ENCODE measurements at places on chromosomes 12 and 14.

GRCh38 chr14:99168330-99168729 is 103.7 kb downstream of the BCL11B start:
- no peak for DNase-seq

DNA sequence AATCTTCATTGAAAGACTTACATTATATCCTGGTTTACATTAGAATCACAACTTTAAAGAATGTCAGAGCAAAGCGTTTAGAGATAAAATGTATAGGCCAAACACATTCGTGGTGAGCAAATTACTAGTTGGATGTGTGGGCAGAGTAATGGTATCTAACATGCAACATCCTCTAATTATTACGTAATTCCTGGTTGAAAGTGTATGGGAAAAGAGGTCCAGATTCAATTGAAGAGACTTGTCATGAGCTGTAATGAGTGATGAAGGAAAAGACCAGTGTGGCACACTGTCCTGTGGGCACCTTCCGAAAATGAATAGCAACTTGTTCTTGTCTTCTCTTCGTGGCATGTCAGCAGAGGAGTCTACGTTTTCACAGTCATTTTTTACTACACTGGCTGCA is 192.8 kb downstream of the LRIG3 start:
- DNase-seq: no peak

DNA sequence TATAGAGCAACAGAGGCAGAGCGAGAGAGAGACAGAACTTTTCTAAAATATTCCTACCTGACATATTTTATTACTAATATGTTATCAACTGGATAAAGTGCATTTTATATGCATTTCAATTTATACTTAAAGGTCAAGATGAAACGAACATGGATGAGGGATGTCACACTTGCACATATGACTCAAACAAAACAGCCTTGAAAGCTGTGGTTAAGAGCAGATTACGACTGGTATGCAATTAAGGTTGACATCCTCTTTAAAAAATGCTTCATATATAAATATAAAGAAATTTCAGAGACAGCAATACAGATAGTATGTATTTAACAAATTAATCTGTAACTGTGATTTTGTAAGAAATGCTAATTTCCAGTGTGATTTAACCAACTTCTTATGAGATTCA is 52.5 kb downstream of the LMO3 start:
- peak; percentile 34 for DNase-seq

DNA sequence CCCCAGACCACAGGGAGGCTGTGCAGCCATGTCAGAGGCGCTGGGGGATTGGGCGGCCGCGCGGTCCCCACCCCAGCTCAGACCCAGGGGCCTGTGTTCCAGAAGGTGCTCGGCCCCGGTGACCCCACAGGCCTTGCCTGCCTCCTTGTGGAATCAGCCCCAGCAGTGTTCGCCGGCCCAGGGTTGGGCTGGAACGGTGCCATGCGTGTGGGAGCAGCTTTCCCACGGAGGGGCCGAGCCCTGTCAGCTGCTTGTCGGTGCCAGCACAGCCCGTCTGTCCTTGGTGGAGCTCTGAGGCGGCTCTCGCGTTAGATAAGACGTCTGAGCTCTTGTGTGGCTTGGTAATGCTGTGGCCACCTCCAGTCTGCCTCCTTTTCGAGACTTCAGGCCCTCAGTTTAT is 8.5 kb downstream of the ZFYVE21 start:
- DNase-seq: no peak

DNA sequence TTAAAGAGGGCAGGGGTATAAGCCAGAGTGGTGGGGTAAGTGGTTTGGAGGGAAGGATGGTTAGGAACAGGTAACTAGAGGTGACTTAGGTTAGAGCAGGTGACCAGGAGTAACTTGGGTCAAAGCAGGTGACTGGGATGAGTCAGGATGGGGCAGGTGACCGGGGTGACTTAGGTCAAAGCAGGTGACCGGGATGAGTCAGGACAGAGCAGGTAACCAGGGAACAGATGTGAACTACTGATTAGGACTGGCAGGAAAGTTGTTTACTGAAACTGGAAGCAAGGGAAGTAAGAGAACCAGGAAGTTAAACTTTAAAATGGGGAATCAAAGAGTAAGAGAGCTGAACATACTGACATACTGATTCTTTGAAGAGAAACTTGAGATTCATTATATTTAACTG is 57.4 kb downstream of the FSCB start:
- DNase-seq: no peak

DNA sequence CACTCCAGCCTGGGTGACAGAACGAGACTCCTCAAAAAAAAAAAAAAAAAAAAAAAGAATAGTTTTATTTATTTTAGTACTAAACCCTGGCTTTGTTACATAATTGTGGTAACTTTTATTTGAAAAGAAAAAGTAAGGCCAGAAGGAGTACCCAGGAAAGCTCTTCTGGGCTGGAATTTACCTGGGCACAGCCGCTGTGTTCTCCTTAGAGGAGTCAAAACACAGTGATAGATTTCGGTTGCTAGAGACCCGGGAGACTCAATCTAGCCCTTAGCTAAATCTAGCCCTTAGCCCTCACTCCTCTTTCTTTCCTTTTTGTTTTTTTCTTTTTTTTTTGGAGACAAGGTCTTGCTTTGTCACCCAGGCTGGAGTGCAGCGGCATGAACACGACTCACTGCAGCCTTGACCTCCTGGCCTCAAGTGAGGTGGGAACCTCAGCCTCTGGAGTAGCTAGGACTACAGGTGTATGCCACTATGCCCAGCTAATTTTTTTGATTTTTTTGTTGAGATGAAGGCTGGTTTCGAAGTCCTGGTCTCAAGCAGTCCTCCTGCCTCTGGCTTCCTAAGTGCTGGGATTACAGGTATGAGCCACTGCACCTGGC is 49.7 kb downstream of the SYNE2 start:
- no peak for DNase-seq

- peak; percentile 3 for DNase-seq
Measured at GRCh38 chr12:49413796-49414195, 46.5 kb downstream of the SPATS2 start.

- DNase-seq: peak; percentile 20
Measured at GRCh38 chr12:67748743-67749040, 100.1 kb downstream of the DYRK2 start.

- no peak for DNase-seq
Measured at GRCh38 chr12:129909051-129910020, 5.5 kb upstream of the TMEM132D start.

DNA sequence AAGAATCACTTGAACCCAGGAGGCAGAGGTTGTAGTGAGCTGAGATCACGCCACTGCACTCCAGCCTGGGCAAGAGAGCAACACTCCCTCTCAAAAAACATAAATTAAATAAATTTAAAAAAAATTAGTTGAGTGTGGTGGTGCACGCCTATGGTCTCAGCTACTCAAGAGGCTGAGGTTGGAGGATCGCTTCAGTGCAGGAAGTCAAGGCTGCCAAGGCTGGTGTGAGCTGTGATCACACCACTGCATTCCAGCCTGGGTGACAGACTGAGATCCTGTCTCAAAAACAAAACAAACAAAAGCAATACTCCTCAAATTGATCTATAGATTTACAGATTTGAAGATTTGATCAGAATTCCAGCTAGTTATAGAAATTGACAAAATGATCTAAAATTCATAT is 92.7 kb upstream of the RESF1 start:
- DNase-seq: no peak

- no peak for DNase-seq
Measured at GRCh38 chr14:76976240-76977005, 52.1 kb downstream of the IRF2BPL start.

DNA sequence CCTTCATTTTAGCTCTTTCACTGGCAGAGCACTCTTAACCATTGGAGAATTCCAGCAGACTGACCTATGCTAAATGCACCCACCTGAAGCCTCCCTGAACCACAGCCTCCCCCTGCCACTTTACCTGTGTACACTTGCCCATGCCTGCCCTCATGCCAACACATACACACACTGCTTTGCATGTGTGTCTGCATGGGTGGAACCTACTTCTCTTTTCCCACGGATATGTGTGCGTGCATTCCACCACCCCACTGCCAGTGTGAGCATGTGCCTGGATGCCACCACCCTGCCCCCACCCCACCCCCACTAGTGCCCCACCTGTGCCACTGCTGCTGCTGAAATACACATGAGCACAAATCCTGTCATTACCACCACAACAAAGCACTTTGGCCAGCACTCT is 49.5 kb upstream of the EEA1 start:
- no peak for DNase-seq

- no peak for DNase-seq
Measured at GRCh38 chr12:88756153-88756552, 175.9 kb upstream of the KITLG start.

DNA sequence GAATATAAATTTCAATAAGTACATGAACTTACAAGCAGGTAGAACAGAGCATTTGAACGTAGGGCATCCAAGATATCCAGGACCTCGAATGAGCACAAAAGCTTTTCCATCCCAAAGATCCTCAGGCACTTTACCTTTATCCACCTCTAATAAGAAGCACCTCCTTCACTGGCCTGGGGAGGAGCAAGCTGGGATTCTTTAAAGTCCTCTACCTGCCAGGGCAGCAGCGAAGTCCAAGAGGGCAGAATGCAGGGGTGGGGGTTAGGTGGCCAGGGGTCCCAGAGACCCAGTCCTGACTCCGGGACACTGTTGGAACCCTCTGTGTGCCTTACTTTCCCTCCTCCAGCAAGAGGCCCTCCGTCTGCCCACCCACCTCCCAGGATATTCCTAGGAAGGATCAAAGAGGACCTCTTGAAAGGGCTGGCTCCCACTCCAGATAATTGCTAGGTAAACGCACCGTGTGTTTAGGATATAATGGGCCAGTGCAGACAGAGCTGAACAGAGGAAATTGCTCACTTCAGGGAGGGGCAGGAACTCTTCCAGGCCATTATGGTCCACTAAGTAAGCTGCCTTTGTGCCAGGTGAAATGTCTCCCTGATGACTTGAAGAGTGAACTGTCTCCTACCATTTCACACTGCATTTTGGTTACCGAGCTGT is 68.1 kb downstream of the TTC9 start:
- no peak for DNase-seq

GRCh38 chr12:40034712-40035111 is 71.2 kb downstream of the SLC2A13 start:
- no peak for DNase-seq

- no peak for DNase-seq
Measured at GRCh38 chr14:67186172-67186768, 3.0 kb upstream of the GARIN2 start.

DNA sequence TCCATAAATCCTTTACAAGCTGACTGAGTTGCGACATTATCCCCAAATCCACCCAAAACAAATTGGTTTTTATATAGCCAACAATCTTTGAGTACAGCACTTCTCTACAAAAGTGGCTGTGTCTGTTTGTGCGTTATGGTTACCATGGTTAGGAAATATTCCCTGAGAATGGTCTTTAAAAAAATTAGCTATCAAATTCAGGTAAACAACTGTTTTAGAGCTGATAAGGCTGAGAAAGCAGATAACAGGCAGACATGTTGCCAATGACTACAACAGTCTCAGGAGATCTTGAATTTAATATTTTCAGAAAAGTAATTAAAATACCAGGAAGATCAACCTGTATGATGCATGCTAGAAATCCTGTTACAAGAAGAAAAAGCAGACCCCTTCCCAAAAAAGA is 248.0 kb downstream of the RASSF9 start:
- DNase-seq: no peak

DNA sequence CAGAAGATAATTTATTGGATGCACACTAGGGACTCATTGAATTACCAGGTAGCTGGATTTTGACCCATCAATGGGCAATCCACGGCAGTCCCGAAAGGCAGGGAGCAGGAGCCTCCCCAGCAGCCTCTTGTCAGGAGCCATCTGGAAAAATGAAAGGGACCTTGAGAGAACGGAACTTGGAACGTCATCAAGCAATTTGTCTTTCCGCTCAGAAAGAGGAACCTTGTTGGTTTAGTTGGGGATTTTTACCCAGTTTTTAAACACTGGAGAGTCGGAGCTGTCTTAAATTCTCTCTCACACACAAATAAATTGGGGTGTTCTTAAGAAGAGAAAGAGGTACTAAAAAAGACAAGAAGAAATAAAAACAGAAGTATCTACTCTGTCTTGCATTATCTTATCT is 1351.7 kb upstream of the TMEM132C start:
- DNase-seq: no peak

DNA sequence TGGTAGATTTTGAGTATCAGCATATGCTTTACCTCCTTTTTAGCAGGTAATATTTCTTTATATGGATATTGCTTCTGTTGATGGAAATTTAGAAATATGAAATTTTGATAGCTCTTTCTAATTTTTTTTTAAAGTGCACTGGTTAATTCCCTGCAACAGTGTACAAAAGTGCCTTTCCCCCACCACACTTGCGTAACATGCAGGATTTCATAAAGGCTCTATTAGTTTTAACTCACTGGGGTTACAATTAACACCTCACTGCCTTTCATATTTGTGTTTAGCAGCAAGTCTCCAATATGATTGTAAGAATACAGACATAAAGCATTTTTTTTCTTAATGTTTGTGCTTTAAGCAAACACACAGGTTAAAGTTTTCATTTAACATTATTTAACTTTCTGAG is 25.6 kb downstream of the MNAT1 start:
- no peak for DNase-seq

DNA sequence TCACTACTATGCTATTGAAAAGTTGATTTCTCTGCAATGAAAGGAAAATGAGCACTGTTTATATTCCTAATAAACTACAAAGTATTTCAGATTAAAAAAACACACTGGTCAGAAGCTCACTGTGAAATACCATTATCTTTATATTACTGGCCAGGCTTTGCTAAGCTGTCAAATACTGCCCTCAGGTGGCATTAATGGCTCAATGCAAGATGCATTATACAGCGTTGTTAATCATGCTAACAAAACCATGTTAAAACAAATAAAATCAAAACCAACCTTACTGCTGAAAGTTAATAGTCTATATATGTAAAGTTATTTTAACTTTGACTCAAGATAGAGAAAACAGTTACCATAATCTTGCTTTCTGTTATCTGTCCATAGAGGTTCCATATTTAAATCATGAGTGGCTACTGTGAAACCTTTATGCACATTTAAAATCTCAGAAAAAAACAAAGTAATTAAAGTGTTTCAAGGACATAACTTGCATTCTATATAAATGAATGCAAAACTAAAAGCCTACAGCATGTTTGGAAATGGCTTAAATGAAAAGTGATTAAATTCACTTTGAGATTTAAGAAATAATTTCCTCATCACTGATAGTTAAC is 121.7 kb downstream of the RALGAPA1 start:
- peak; percentile 54 for DNase-seq

GRCh38 chr12:69688021-69688420 is 11.1 kb downstream of the BEST3 start:
- no peak for DNase-seq

DNA sequence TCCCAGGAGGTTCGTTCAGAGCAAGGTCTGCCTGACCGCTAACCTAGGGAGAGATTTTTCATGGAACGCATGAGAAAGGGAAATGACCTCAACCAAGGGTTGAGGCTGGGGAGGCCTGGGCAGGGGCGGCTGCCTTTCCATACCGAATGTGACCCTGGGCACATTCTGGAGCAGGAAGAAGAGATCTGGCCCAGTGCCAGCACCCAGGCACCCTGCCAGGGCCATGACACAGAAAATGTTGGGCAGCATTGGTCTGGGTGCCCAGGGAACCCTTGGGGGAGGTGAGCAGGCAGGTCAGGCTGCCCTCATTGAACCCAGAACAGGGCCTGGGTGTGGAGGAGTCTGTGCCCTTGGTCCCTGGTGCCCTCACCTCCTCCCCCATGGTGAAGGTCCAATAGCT is 106.8 kb downstream of the CALM1 start:
- DNase-seq: no peak

GRCh38 chr12:117356048-117356447 is 5.4 kb downstream of the NOS1 start:
- no peak for DNase-seq

- no peak for DNase-seq
Measured at GRCh38 chr14:50037852-50038251, 78.5 kb downstream of the VCPKMT start.

GRCh38 chr12:60210756-60211155 is 614.9 kb downstream of the SLC16A7 start:
- DNase-seq: no peak

GRCh38 chr12:104137001-104137901 is 759 bp downstream of the NFYB start:
- DNase-seq: peak; percentile 45

All from HFFc6 (cell line).